Dermis blood vessel endothelial cell (primary cell): ENCODE measurements at places on chromosomes 6 and 20. TPM values are rescaled to one million over a fixed set of nuclear protein-coding genes. Genes with fewer than 3 reads are reported as not detected.

DNA sequence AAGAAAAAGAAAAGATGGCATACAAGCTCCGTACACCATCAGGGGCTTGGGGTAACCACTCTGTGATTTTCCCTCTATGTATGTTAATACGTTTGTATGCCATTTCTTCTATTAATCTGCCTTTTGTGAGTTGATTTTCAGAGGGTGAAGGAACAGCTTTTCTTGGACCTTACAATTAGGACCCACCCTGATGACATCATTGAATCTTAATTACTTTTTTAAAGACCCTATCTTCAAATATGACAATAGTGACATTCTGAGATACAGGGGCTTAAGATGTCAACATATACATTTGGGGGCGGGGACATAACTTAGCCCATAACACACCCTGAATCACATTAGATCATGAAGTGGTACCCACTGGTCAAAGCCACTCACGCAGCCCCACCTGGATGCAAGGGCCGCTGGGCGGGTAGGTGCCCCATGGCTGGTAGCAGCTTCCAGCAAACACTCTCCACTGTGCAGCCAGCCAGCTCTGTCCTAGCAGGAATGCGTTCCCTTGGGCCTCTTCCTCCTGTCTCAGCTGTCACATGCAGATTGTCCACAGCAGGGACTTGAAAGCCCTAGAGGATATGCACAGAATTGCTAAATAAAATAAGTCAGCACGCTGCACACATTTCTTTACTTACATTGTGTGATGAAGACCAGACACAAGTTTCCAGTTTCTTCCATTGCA lies 74.5 kb downstream of the FOXF2 start:
- no peak for DNase-seq

DNA sequence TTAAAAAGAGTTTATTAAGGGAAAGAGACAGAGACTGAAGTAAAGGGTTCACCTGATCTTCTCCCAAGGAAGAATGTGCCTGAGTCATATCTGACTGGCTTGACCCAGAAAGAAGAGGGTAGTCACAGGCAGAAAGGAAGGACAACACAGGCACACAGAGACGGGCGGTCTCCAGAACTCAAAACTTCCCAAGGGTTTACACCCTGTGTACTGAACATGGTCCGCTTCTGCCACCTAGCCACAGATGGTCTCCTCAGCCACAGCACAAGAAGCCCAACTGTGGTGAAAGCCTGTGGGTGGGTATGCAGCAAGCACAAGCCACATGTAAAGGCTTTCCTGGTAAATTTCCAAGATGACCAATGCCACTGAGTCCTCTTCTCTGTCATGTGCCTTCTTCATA lies 17.2 kb downstream of the UNC5CL start:
- DNase-seq: peak; percentile 34

HCRTR2 gene
- total RNA-seq: not detected in 2 replicates

DNA sequence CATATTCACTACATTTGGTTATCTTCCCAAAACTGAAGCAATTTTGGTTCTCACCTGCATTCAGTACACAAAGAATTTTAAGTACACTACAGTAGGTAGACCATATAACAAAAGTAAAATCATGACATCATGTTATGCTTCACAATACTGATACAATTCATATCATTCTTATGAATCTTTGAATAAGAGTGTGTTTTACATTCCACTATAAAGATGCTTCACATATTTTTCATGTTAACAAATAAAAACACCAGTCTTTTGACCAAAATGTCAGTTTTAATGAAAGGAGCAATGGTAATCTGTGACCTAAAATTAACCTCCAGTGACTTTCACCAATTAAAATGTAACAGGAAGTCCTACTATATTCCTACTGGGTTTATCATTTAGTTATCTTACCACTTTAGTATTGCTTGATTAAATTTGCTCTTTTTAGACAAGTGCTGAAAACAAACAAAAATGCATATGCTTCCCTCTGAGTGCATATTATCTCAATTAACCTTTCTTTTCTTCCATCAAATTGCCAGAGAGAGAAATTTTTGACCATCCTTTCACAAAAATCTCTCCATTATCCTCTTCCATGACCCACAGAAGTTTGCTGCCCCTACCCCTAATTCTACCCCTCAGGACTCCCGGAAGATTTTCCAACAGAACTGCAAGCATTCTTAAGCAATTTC lies 49.3 kb downstream of the PHIP start:
- DNase-seq: no peak

EFCAB8 gene
- under 0.01 and 0.05 TPM in 2 replicates for total RNA-seq

DNA sequence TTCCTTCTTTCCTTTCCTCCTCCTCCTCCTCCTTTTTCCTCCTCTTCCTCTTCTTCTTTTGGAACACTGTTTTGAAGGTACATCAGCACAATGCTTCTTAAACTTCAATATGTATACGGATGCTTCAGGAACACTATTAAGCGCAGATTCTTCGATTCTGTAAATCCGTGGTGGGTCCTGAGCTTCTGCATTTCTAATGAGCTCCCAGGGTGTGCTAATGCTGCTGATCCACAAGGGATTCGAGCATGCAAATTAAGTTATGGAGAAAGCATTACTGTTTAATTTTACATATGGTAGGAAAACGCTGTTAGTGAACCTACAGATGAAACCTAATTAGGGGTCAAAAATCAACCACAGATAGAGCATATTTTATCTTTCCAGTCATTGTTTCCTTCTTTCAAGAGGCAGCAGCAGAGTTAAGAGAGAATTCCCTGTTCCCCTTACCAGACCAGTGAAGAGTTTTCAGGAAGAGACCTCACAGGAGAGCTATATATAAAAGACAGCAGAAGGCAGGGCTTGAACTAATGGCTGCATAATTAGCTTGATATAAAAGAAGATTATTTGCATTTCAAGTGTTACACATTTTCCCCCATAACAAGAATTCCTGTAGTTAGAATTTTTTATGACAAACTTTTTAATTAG lies 47.2 kb downstream of the KIF13A start:
- no peak for DNase-seq

GRCh38 chr20:63347081-63347741 lies 13.9 kb downstream of the CHRNA4 start:
- no peak for DNase-seq

- DNase-seq: no peak
These were observed 89.9 kb downstream of the PDE7B start for GRCh38 chr6:135941275-135942025.

GRCh38 chr6:88006557-88006956 lies 41.1 kb upstream of the SPACA1 start:
- no peak for DNase-seq

ATP6V1G2 gene
- total RNA-seq: 0.19 and 0.51 TPM in 2 replicates
